ENCODE measurements at places on chromosomes 11 and 22.

DNA sequence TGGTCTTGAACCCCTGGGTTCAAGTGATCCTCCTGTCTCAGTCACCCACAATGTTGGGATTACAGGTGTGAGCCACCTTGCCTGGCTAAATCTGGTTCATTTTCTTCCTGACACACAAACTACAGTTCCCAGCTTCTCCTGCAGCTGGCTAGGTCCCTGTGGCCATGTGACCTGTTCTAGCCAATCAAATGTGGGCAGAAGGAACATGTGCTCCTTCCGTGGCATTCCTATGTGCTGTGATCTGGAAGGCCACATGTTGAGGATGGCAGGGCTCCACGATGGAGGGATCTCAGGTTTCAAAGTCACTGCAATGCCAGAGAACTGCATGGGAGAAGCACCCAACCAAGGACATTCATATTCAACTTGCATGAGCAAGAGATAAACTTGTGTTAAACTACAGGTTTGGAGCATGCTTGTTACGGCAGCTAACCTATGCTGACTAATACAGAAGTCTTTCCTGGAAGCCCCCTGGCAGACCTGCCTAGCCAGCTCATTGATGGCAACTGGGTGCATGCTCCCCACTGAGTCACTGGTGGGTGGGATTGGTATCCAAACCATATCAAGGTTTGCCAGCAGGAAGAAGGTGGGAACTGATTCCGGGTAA lies 86.0 kb downstream of the RPS6KA4 start:
- no peak for DNase-seq

DNA sequence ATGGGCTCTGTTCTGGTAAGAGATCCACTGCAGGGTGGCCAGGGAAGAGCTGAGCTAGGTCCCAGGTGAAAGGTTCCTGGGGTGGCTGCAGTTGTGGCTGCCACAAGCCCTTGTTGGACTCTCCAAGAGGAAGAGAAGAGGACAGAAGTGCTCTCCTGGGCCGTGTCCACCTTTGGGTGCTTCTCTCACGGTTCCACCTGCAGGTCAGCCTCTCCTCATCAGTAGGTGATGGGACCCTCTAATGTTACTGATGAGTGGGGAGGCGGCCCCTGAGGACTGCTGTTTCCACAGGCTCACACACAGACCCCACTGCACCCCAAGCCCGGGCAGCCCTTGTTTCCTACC lies 804.9 kb downstream of the BRD1 start:
- DNase-seq: no peak

DNA sequence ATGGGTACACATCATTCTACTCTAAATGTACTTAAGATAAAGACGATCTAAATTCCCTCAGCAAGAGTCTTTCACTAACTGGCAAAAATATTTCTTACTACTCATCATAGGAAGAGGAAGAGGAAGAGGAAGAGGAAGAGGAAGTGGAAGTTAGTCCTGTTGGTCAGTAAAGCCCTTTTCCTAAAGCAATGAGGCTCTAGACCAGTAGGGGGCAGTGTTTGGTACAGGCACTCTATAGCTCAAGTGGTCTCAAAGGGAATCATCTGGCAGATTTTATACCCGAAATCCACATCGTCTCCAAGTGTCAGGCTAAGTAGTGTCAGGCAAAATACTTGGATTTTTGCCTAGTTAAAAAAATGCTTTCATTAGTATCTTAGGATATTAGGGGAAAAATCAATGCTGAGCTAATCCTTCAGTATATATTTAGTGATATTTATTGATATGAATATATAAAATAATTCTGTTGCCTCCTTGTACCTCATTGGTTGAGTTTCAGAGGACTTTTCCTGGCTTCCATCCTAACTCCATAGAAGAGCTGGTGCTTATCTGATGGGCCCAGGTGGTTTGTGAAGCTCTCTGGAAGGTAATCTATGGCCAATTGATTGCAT lies 7.7 kb downstream of the BLID start:
- DNase-seq: peak; percentile 45

GRCh38 chr11:65500387-65501185 lies 1.7 kb downstream of the MALAT1 start:
- DNase-seq: peak; percentile 62

DNA sequence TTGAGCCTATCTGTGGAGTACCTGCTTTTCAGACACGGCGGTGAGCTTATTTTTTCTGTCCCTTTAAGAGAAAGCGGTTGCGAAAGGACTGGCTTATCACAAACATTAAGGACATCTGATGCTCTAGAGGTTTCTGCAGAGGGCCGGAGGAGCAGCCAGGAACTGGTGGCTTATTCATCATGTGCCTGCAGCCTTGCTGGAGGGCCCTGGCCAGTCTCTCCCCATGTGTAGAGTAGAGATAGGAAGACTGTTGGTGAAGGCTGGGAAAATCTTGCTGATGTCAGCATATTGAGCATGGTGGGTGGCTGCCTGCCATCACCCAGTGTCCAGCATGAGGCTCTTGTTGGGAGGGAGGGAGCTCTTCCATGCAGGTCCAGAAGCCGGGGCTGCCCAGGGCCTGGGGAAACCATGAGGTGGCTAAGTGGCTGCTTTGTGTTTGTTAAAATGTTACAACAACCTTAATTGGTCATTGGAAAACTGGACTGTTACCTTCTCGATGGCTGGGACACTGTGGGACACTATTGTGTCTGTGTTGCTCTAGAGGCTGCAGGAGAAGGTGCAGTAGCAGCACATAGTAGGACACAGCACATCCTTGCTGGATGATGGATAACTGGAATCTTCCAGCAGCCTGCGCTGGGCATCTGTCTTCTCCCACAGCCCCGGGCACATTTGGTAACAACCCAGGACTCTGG lies 54.3 kb downstream of the TSPAN18 start:
- DNase-seq: no peak

GRCh38 chr22:43819421-43819921 lies 7.4 kb upstream of the EFCAB6 start:
- DNase-seq: no peak

DNA sequence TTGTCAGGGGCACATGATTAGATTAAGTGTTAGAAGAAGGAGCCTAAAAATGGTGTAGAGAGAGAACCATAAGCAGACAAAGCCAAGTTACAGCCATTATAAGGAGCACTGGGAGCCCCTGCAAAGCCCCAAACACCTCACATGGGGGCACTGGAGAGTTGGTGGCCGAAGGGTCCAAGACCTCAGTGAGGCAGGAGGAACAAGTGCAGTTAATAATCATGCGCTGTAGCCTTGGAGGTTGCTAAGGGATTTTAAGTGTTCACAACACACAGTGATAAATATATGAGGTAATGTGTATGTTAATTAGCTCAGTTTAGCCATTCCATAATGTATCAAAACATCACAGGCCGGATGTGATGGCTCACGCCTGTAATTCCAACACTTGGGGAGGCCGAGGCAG lies 54.4 kb upstream of the JAM3 start:
- DNase-seq: peak; percentile 46

Measured in NCI-H446 (cell line).